ENCODE measurements at places on chromosomes 16 and 17. TPM values are rescaled to one million over a fixed set of nuclear protein-coding genes. Genes with fewer than 3 reads are reported as not detected.

DNA sequence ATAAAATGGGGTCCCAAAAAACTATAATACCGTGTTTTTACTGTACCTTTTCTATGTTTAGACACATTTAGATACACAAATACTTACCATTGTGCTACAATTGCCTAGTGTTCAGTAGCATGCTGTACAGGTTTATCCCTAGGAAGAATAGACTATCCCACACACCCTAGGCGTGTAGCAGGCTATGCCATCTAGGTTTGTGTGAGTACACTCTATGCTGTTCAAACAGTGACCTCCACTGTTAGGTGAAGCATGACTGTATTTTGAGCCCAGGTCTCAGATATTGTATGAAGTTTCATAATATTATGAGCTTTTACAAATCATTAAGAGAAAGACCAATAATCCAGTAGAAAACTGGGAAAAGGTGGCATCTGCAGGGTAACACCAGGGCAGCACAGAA is 23.6 kb downstream of the MILR1 start:
- H3K36me3 ChIP-seq, result no peaks in the 10 kb centered on the region
- H3K27me3 ChIP-seq, result no peaks in the 10 kb centered on the region
- no peak for DNase-seq
- H3K4me3 ChIP-seq, result no peak overlapping the region
- H3K27ac ChIP-seq, result no peak overlapping the region

- H3K27me3 ChIP-seq, result no peaks in the 10 kb centered on the region
- H3K4me1 ChIP-seq, result no peaks in the 10 kb centered on the region
- DNase-seq, result peak; percentile 34
- H3K36me3 ChIP-seq, result no peaks in the 10 kb centered on the region
- no peak overlapping the region for H3K4me3 ChIP-seq
- H3K27ac ChIP-seq, result no peak overlapping the region
These were observed 48.0 kb downstream of the TEKT5 start for GRCh38 chr16:10646581-10647263.

DNA sequence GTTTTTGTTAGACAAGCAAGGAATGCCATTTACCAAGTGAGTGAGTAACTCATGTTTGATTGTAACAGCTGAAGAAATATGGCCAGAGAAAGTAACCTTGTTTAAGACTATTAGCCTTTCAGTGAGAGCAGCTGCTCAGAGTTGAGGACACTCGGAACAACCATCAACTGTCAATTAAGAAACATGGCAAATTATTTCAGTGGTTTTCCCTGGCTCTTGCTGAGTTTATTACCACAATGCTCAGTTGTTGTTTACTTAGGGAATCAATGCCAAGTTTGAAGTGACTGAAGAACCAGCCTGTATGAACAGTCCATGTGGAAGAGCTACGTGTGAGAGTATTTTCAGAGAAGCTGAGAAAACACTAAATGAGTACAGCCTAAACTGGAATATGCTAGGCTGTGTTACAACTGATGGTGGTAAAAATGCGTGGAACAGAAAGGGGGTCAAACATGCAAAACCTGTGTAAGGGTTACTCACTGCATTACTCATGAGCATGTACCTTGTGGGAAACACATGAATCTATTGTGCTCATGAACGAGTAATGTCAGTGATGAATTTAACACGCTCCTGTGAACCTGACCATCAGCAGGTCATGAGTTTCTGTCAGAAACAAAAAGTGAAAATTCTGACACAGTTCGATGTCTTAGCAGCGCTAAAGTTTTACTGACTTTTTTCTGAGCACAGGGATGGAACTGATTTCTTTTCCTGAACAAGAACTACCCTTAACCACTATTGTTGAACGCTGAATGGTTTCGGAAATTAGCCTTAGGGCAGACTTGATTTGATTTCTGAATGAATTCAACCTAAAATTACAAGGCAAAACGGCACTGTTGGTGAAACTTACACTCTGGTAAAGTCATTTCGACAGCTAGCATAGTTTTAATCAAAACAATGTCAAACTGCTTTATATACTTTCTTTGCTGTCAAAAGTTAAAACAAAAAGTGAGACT is 33.5 kb downstream of the GNA13 start:
- no peaks in the 10 kb centered on the region for H3K27me3 ChIP-seq
- no peak for DNase-seq
- no peak overlapping the region for H3K27ac ChIP-seq
- peaks cover 7% of the 10 kb centered on the region for H3K36me3 ChIP-seq
- peaks cover 28% of the 10 kb centered on the region for H3K4me1 ChIP-seq
- H3K4me3 ChIP-seq, result no peak overlapping the region

GRCh38 chr17:27319541-27320221 is 25.8 kb downstream of the WSB1 start:
- no peak overlapping the region for H3K27ac ChIP-seq
- H3K4me1 ChIP-seq, result peaks cover 38% of the 10 kb centered on the region
- DNase-seq, result no peak
- peaks cover 36% of the 10 kb centered on the region for H3K36me3 ChIP-seq
- no peaks in the 10 kb centered on the region for H3K27me3 ChIP-seq

- H3K4me1 ChIP-seq, result peaks cover 38% of the 10 kb centered on the region
- no peaks in the 10 kb centered on the region for H3K27me3 ChIP-seq
- peaks cover 31% of the 10 kb centered on the region for H3K36me3 ChIP-seq
- H3K4me3 ChIP-seq, result no peak overlapping the region
These were observed 372.7 kb downstream of the SLC39A11 start for GRCh38 chr17:72719578-72720493.

The MT1M gene
- total RNA-seq, result not detected
